Stimulated activated CD4-positive, alpha-beta T cell treated with anti-CD3 and anti-CD28 coated beads, Interleukin-15, amount 100 ng/mL, for 1 hour (primary cell): ENCODE measurements at places on chromosomes 1 and 21.

DNA sequence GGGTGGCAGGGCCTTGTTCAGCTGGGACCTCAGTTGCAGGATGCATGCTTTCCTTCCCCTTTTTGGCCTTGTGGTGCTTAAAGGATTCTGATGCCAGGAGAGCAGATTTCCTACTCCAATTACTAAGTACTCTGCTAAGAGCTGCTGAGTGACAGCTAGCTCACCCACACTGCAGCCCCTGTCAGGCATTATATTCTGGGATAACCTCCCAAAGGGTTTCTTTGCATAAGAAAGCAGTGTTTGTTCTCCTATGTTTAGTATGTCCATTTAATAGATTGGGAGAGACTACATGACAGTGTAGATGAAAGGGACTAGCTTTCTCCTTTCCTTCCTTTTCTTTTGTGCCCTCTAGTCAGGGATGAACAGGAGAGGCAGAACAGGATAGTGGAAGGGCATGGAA is 100.7 kb downstream of the FAM78B start:
- no peak for DNase-seq

DNA sequence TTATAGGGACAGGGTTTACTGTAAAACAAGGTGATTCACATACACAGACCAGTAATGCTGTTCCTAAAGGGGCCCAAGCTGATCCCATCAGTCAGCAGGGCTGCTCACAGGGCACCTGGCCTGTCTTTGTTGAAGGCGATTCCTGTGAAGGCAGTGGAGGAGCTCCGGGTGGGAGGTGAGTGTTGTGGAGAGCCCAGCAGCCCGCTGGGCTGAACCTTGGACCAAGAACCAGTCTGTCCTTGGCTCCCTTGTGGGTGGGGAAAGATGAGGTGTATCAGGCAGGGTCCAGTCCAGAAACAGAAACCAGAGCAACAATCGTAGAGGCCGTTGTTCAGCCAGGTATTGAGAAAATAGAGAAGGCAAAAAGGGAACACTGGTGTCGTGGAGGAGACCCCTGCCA is 12.5 kb downstream of the PDXK start:
- DNase-seq: no peak

DNA sequence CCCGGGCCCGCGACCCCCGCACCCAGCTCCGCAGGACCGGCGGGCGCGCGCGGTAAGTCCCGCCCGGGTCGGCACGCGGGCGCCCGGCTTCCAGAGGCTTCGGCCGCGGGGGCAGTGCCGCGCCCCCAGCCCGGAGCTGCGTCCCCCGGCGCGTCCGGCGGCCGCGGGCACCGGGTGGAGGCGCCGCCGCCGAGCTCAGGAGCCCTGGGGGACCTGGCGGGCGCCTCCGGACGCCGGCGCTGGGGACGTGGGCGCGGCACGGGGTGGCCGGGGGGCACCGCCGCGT is 227 bp downstream of the NBL1 start:
- no peak for DNase-seq

- no peak for DNase-seq
Measured at GRCh38 chr1:173867141-173867752, 542 bp downstream of the GAS5 start.

- no peak for DNase-seq
Measured at GRCh38 chr1:15764269-15764764, 5.7 kb downstream of the FBLIM1 start.

GRCh38 chr1:160752924-160753323 is 13.9 kb downstream of the SLAMF7 start:
- no peak for DNase-seq

- no peak for DNase-seq
Measured at GRCh38 chr1:169904834-169905233, 11.1 kb upstream of the SCYL3 start.

GRCh38 chr1:59061876-59062275 is 235.0 kb upstream of the FGGY start:
- no peak for DNase-seq

- no peak for DNase-seq
Measured at GRCh38 chr1:17053086-17053684, 647 bp downstream of the SDHB start.
